Activated CD8-positive, alpha-beta memory T cell treated with anti-CD3 and anti-CD28 coated beads, Interleukin-2, amount 10 ng/mL, durations not matched to agents 7 days and 5 days (primary cell): ENCODE measurements at places on chromosomes 6 and 20.

- DNase-seq: no peak
These were observed 37.4 kb upstream of the TNFAIP3 start for GRCh38 chr6:137829641-137830083.

DNA sequence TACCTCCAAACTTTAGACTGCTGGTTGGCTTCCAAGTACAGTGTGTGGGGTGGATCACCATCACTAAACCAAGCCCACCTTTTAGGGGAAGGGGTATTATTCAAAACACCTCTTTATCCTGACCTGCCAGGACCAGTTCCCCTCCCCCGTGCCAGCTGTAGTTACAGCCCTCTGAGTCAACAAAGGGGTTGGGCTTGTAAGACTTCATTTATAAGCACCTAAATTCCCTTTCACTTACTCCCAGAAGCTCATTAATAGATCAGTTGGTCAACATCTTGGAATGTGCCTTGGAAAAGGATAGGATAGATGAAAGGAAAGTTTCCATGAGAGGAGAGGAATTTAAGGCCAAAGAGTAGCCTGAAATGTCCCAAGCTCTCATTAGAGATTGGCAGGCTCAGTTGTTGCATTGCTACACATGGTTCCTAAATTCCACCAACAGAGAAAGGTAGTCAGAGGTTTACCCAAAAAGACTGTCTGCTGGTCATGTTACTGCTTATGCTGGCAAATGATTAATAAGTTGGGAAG is 59.2 kb downstream of the TNFAIP3 start:
- no peak for DNase-seq

DNA sequence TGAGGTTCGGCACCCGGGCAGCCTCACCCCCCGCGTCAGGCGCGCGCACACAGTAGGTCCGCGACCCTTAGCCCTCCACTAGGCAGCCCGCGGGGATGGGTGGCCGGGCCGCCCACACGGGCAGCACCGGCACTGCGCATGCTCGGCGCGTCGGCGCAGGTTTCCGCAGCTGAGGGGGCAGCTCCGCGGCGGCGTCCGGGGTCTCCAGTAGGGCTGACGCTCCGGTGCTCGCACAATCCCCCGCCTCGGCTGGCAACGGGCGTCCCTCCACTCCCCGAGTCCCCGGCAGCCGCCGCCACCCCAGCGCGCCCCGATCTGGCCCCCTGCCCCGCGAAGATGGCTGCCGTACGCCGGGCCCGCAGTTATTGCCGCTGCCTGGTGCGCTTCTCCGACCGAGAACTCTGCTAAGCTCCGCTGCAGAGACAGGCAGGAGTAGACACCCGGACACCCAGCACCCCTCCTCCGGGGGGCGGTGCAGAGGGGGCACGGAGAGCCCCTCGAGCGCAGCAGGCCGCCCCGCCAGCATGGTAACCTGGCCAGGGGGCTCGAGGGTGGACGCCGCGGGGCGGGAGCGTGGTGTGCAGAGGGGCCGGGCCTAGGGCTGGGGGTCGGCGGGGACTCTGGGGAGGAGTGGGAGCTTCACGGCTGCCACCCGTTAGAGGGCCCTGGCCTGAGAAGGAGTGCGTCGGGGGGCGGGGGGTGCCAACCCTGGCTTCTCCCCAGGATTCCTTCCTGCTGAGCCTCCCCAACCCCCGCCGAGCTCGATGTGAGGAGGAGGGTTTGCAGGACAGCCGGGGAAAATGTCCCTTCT is at the start of gene FBXO9:
FBXO9 (plus strand) TSS at position 139 of the 811 bp plus-strand sequence; CDS start at position 525, 386 bp downstream.
- peak; percentile 80 for DNase-seq

GRCh38 chr6:149834513-149835481 is 29.4 kb downstream of the LRP11 start:
- peak; percentile 79 for DNase-seq

GRCh38 chr6:19842030-19842615 is 5.0 kb downstream of the ID4 start:
- DNase-seq: no peak

DNA sequence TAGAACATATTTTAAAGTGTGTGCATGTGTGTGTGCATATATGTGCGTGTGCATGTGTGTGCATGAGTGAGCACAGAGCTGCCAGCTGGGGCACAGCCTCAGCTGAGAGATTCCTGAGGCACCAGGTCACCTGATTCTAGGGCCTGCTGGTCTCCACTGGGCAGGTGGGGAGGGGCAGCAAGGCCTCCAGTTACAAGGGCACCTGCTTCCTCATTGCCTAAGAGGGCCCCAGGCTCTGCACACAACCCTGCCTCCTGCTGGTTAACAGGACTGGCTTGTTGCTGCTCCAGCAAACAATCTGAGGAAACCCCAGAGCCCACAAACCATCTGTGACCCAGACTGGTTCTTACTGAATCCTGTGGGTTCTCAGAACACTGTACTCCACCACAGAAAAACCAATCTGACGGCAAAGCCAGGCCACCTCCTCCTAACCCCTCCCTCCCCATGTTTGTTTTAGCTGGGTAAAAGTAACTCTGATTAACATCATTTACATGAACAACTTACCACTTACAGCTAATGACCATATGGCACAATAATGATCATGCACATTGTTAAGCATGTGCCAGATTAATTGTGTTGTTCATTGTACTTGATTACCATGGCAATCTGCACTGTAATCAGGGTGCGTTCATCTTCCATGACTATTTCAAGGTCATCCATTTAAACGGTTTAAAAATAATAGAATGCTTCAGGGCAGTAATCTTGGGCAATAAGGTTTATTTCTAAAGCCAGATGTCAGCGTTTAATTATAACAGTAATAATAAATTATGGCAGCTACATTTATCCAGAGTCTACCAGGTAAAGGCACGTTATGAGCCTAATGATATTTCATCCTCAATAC is 23.1 kb upstream of the UBE2J1 start:
- peak; percentile 96 for DNase-seq

DNA sequence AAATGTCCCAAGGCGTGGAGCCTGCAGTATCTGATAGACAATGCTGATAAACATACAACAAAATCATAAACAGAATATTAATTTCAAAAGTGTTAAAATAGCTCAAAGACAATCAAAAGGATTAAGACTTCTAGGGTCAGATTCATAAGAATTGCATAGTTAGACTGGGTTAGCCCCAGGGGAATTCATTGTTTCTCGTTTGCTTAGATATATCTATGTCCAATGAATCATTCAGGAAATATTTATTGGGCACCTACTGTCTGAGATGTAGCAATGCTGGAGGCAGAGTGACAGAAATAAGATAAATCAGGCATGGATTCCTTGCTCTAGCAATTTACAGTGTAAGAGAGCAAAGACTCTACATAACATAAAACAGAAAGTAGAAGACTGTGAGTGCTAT is 124.4 kb upstream of the PRL start:
- no peak for DNase-seq

DNA sequence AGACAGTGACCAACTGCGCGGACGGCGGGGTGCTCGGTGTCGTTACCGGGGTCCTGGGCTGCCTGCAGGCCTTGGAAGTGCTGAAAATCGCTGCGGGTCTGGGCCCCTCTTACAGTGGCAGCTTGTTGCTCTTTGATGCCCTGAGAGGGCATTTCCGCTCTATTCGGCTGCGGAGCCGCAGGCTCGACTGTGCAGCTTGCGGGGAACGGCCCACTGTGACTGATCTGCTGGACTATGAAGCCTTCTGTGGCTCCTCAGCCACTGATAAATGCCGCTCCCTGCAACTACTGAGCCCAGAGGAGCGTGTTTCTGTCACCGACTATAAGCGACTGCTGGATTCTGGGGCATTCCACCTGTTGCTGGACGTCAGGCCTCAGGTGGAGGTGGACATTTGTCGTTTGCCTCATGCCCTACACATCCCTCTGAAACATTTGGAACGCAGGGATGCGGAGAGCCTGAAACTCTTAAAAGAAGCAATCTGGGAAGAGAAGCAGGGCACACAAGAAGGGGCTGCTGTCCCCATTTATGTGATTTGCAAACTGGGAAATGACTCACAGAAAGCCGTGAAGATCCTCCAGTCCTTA is 1.0 kb downstream of the MOCS3 start:
- no peak for DNase-seq

DNA sequence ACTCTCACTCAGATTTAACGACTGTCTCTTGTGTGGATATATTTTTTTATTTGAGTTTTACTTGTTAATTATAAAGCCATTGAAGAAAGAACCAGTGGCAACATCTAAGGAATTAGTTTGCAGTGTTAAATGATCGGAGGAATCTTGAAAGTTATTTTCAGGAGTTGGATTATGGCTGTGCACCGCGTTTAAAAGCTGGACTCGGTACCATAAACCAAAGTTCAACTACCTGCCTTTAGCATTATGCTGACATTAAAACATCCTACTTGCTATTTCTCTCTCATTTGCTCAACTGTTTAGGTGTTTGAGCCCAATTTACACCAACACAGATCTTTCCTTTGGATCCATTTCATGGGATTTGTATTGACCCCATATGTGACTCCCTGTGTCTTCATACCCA is 289.4 kb upstream of the SASH1 start:
- no peak for DNase-seq

- DNase-seq: peak; percentile 71
These were observed 5.1 kb downstream of the PRND start for GRCh38 chr20:4726710-4727397.

GRCh38 chr20:38610521-38610920 is 8.9 kb downstream of the ARHGAP40 start:
- no peak for DNase-seq

DNA sequence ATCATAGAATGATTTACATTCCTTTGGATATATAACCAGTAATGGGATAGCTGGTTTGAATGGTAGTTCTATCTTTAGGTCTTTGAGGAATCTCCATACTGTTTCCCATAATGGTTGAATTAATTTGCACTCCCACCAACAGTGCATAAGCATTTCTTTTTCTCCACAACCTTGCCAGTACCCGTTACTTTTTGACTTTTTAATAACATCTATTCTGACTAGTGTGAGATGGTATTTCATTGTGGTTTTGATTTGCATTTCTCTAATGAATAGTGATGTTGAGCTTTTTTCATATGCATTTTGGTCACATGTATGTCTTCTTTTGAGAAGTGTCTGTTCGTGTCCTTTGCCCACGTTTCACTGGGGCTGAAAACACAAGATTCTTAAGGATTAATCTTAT is 107.3 kb downstream of the TINAG start:
- DNase-seq: no peak

- DNase-seq: no peak
These were observed 77.1 kb downstream of the GFRA4 start for GRCh38 chr20:3586093-3586492.

DNA sequence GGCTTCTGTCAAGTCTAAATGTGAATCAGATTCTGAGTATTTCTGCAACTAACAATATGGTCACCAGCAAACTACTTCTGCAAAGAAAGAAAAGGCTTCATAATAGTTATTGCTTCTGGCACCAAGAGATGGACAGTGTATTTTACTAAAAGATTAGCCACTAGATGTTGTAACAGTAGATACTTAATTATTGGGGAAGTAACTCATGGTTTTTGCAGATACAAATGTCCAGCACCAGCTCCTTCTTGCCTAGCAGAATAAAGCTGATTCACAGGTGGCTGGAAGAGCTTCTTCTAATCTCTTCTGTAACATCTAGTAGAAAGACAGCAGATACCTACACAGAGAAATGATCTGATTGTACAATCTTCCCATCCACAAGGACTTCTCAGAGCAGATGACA is 21.2 kb downstream of the ATXN1 start:
- DNase-seq: no peak
